ENCODE measurements at places on chromosomes 6 and 20. TPM values are rescaled to one million over a fixed set of nuclear protein-coding genes. Genes with fewer than 3 reads are reported as not detected.

DNA sequence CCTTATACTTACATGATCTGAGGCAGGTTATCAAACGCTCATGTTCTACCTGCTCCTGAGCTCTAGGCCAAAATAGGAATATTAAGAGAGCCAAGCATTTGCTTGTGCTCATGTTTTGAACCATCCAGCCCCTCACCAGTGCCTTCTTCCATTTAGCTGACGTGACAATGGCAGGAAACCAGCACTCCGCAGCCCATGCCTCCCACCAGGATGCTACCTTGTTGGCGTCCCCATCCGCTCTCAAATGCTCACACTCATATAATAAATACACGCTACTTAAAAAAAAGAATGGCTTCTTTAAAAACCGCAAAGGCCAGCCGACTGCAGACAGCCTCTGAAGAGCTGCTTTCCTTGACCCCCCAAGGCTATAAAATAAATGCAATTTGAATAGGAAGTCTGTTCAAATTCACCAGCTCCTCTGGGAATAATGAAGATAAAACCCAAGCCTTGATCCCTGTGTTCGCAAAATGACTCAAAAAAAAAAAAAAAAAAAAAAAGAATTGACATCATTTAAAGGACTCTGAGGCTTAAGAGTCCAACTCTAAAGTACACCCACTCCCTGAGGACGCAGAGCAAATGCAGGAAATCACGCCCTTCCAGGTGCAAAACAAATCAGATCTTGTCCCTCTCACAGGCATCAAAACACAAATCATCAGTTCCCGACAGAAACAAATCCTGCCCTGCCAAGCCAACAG is 29.0 kb downstream of the RNASET2 start:
- DNase-seq: no peak

GRCh38 chr6:138297761-138298298 is 79.5 kb upstream of the PBOV1 start:
- peak; percentile 62 for DNase-seq

The HLA-DQB1 gene
- not detected for total RNA-seq

DNA sequence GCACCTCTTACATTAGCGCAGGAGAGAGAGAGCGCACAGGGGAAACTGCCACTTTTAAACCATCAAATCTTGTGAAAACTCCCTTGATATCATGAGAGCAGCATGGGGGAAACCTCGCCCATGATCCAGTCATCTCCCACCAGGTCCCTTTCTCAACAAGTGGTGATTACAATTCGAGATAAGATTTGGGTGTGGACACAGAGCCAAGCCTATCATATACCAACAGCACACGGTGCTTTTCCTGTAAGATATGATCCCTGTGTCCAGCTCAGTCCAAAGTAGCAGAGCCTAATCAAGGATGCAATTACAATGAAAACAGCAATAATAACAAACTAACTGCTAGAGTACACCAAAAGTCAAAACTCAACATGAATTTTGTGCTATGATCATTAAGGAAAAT is 148.7 kb upstream of the TCF21 start:
- no peak for DNase-seq

- DNase-seq: no peak
Measured at GRCh38 chr6:107809966-107810365, 14.1 kb downstream of the SCML4 start.

DNA sequence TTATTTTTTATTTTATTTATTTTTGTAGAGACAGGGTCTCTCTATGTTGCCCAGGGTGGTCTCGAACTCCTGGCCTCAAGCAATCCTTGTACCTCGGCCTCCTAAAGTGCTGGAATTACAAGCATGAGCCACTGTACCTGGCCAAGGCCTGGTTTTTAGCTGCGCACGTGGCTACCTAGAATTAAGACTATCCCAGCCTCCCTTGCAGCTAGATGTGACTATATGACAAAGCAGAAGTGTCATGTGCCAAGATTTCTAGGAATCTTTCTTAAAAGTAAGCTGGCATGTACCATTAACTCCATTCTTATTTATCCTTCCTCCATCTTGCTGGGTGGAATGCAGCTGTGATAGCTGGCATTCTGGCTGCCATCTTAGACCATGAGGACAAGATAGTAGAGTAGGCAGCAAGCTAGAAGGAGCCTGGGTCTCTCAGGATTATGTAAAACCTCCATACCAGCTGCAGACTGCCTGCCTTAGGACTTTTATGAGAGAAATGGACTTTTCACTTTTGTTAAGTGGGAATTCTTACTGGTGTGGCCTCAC is 2.1 kb upstream of the SPDEF start:
- DNase-seq: no peak

GRCh38 chr20:49765846-49766541 is 46.6 kb upstream of the SLC9A8 start:
- DNase-seq: no peak

- DNase-seq: no peak
Measured at GRCh38 chr6:149984773-149985172, 21.0 kb downstream of the ULBP1 start.

GRCh38 chr6:26555505-26556262 is 17.5 kb downstream of the HMGN4 start:
- DNase-seq: no peak

The ZSCAN12 gene
- total RNA-seq: 3.8 TPM

The MDFI gene
- 45.8 TPM for total RNA-seq

GRCh38 chr6:36888115-36888643 is 2.4 kb downstream of the C6orf89 start:
- no peak for DNase-seq

The C6orf58 gene
- total RNA-seq: 0.10 TPM

The XKR7 gene
- not detected for total RNA-seq

The KCNK5 gene
- total RNA-seq: not detected

The ARMC12 gene
- total RNA-seq: not detected

GRCh38 chr6:30077218-30077617 is 1.6 kb upstream of the RNF39 start:
- no peak for DNase-seq

- DNase-seq: peak; percentile 85
Measured at GRCh38 chr6:129844118-129844891, 16.8 kb downstream of the TMEM244 start.

- no peak for DNase-seq
Measured at GRCh38 chr20:34420146-34420545, 57.1 kb downstream of the ITCH start.

The LST1 gene
- total RNA-seq: not detected

GRCh38 chr6:26155061-26155930 is 68.1 kb downstream of the HFE start:
- DNase-seq: peak; percentile 62

GRCh38 chr20:5918856-5919625 is 31.3 kb downstream of the TRMT6 start:
- DNase-seq: peak; percentile 90

- DNase-seq: no peak
Measured at GRCh38 chr6:132456700-132457143, 55.4 kb upstream of the MOXD1 start.

DNA sequence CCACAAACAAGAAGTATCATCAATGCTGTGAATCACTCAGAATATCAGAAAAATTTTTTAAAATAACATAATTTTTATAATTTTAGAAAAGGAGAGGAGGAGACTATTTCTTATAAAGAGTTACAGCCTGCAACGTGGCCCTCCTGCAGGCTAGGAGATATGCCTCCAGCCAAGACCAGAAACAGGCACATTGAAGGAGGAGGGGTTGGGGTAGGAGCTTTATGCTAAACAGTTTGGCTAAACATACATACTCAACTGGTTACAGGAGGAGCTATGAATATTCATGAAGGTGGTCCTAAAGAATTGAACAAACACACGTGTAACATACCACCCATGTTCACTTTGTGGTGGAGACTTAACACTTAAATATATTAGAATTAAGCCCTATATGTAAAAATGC is 14.2 kb upstream of the LCA5 start:
- no peak for DNase-seq

The OPRL1 gene
- 0.33 TPM for total RNA-seq

- no peak for DNase-seq
Measured at GRCh38 chr6:5996714-5997419, 9.9 kb downstream of the NRN1 start.

- no peak for DNase-seq
Measured at GRCh38 chr6:108029226-108029921, 45.2 kb downstream of the OSTM1 start.

DNA sequence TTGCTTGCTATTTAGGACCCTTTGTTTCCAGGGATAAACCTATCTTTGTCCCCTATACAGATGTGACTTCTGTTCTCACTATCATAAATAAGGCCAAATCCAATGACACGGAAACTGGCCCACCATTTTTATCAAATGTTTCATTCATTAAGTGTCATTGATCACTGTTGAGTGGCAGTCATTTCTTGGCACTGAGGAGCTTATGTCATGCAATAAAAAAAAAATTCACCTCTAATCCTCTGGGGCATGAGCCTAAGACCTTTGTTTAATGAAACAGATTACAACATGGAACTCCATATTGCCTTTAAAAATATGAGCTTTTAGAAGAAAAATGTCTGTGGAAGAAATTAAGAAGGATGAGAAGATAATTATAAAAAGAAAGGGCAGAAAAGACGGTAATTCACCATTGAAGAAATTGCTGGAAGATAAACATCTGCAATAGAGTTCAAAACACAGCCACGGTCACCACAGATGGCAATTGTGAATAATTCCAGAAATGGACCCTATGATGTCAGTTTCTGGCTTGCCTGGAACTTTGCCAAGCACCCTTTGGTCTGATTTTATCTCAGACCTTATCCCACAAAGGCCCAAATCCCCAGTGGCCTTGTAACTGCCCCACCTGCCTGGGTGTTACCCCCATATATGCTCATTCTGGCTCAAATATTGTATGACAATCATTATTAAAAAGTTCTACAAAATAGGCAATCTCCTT is 91.1 kb downstream of the DST start:
- no peak for DNase-seq

DNA sequence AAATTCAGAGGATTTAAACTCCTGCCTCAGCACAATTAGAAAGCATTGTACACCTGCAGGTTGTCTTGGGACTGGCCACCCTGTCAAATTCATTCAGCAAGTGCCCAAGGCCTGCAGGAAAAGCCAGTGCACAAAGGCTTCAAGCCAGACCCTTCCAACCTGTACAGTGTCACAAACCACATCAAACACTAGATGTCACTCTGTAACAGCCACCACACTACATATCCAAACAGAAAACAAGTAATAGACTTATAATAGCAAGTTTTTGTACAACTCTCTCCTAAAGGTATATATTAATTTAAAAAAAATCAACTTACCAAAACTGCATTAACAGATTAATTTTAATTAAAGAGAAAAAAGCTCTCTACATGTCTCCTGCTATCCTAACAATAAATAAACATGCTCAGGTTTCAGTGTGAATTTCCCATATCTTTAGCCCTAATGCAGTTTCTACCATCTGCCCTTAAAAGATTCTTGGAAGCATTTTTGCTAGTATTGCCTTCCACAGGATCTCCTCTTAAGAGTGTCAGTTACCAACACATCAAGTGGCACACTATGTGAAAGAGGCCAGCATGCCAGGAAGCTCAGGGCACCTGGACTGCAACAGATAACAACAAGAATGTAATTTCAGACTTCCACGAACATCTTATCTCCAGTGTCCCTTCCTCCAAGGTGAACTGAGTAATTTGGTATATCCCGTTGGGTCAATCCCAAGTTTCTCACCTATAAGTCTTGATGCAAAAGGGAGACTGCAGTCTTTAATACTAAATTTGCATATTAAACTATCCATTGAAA is 47.5 kb downstream of the RALGAPA2 start:
- DNase-seq: peak; percentile 42

- no peak for DNase-seq
Measured at GRCh38 chr6:157050537-157051265, 272.6 kb downstream of the TMEM242 start.

GRCh38 chr20:61877776-61878477 is 187.8 kb downstream of the TAF4 start:
- DNase-seq: no peak

GRCh38 chr6:170230520-170231292 is 60.2 kb downstream of the DLL1 start:
- DNase-seq: no peak

The TFAP2A gene
- 1.8 TPM for total RNA-seq

DNA sequence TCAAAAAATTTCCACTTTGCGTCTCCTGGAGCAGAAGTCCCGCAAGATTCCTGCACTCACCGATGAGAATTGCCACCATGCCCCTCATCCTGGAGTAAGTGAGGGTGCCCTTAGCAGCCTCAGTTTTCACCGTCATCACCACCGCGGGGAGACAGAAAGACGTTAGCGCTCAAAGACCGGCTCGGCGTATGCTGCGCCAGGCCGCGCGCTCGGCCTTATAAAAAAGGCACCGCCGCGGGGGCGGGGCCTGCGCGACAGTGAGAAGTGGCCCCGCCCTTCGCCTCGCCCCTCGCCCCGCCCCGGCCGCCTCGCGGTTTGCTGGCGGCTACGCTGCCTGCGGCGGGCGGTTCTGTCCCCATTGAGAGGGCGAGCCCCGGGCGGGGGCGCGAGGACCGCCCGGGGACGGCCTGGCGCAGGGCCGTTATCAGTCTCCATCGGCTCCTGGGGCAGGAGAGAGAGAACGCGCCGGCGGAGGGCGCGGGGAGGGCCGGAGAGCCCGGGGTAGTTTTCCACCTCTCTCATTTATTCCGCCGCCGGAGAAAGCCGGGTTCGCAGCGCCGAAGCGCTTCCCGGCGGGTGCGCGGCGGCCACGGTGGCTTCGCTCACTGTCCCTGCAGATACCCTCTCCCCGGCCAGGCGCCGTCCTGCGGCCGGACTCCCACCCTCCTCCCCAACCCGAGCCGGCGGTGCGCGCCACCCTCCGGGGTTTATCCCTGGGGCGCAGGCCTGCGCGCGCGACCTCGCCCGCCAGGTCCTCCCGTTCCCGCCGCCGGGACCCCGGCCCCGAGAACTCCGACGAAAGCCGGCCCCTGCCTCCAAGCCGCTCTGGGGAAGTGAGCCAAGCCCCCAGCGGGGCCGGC is 122.5 kb upstream of the SLC2A12 start:
- DNase-seq: peak; percentile 86

DNA sequence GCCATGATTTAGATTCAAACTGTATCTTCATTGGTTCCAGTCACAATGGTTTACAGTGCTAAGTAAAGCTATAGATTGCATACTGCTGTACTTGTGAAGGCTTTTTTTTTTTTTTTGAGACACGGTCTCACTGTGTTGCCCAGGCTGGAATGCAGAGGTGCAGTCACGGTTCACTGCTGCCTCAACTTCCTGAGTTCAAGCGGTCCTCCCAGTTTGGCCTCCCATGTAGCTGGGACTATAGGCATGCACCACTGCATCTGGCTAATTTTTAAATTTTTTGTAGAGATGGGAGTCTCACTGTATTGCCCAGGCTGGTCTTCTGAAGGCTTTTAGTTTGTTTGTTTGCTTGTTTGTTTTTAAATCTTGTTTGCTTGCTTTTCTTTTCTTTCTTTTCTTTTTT is 24.9 kb downstream of the ITCH start:
- no peak for DNase-seq

- peak; percentile 81 for DNase-seq
Measured at GRCh38 chr20:22686097-22686496, 101.7 kb upstream of the FOXA2 start.

The CLPSL2 gene
- not detected for total RNA-seq

The FABP7 gene
- not detected for total RNA-seq

DNA sequence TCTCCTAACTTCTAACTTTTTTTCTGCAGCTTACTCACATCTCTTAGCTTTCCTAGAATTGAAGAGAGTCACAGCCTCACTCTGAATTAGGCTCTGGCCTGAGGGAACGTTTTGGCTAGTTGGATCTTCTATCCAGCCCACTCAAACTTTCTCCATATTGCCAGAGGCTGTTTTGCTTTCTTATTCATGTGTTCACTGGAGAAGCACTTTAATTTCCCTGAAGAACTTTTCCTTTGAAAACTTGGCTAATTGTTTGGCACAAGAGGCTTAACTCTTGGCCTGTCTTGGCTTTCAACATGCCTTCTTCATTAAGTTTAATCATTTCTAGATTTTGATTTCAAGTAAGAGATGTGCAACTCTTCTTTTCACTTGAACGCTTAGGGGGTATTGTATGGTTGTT is 138.2 kb upstream of the PLCB4 start:
- DNase-seq: no peak

The OPRM1 gene
- not detected for total RNA-seq

The TRIM38 gene
- total RNA-seq: 3.8 TPM

Measured in HT1080 (cell line).